ENCODE measurements at places on chromosomes 11 and 22.

DNA sequence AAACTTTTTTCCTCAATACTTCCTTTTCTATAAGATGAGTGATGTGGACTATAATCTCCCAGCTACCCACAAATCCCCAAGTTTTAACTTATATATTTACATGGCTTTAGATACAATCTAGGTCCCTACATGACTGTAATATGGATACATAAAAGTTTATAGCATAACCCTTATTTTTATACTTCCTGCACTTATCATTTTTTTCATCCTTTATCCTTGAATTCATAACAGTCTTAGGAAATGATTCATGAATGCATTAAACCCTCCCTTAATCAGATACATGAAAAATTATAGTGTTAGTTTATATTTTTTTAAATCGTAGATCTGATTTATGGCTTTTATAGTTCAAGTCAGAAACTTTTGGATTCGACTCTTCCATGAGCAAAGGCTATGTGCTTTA, 195.8 kb downstream of the MAML2 start:
- DNase-seq, result no peak

- no peak for DNase-seq
Measured at GRCh38 chr11:64629796-64630562, 39.0 kb downstream of the SLC22A12 start.

DNA sequence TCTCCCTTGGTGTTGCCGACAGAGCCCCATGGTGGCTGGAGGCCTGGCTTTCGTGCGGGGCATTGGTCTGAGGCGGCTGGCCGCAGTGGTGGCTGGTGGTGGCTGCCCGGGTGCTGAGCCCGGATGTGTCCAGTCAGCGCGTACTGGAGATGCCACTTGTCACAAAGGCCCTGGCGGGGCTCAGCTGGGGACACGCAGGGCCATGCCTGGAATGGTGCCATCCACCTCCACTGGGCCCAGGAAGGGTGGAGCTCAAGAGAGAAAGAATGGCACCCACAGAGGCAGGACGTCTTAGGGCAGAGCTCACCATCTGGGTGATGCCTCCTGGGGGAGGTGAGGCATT, 92.5 kb downstream of the CEP164 start:
- DNase-seq, result no peak

DNA sequence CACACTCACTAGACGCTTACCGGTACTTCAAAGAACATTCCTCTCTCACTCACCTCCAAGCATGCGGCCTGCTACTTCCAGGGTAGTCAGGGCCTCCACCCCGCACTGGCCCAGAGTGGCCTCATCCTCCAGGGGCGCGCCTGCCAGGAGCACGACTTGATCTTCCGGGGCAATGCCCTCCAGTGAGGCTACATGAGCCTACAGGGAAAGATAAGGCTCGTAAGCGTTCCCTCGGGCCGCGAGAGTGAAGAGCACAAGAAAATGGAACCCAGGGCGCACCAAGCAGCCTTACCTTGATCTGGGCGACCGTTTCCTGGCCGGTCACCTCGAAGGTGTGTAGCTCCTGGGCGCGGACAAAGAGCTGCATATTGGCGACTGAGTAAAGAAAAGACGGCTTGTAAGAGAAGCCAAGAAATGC, 478 bp downstream of the FAU start:
- DNase-seq, result no peak

DNA sequence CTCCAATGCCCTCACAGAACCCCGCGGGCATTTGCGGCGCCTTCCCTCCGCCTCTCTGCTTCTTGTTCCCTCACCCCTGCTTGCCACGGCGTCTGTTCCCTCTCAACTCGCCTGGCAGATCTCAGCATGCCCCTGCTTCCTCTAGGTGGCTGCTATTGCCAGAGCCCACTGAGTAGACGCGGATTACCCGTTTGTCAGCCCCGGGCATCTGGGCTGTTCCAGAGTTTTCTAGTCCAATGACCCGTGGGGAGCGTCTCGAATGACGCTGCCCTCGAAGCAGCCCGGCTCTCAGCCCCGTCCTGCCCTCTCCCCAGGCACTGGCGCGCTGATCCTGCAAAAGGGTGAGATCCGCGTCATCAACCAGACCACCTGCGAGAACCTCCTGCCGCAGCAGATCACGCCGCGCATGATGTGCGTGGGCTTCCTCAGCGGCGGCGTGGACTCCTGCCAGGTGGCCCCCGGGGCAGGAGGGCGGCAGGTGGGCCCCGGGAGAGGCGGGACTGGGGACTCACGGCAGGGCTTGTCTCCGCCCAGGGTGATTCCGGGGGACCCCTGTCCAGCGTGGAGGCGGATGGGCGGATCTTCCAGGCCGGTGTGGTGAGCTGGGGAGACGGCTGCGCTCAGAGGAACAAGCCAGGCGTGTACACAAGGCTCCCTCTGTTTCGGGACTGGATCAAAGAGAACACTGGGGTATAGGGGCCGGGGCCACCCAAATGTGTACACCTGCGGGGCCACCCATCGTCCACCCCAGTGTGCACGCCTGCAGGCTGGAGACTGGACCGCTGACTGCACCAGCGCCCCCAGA, 49.7 kb downstream of the ST14 start:
- no peak for DNase-seq

- no peak for DNase-seq
Measured at GRCh38 chr11:113242060-113242459, 72.3 kb upstream of the TTC12 start.

DNA sequence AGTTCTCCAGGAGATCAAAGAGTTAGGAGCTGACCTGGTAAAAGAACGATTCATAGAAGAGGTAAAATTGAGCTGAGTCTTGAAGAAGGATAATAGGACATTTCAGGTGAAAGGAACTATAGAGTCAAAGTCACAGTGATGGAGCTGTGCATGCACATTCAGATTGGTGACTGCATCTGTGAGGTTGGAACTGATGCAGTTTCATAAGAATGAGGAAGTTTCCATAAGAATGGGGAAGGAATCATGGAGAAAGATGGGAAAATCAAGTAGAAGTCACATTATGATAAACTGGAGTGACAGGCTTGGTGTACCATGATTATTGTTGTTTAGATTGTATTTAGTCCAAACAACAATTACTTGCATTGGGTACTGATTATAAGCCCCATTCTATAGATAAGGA, 232.2 kb downstream of the FAM76B start:
- no peak for DNase-seq

GRCh38 chr11:9017773-9018172, 14.0 kb upstream of the NRIP3 start:
- DNase-seq, result no peak

DNA sequence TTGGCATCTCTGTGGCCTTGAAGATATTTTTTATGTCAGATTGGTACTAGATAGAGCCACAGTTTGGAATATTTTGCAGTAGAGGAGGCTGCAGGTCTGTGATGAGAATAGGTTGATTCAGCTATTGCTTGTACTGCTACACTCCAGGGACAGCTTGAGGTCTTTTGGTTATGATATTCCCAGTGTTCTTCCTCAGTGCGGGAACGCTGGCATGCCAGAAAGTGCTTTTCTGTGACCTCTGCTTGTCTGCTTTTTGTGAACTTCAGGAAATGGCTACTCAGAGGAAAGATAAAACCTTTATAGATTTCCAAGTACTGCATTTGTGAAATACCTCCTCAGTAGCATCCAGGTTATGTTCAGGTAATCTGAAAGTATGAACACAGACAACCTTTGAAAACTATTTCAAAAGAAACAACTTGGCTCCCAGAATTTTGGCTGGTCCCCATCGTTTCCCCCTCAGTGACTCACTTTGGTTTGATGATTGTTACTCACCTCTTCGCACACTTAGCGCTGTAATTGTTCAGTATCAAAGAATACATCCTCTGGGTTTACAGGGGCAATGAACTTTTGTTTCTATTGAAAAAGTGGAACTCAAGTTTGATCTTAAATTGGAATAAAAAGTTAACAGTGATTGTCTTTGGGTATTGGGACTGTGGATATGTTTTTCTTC, 191.4 kb downstream of the HIPK3 start:
- DNase-seq, result no peak

- no peak for DNase-seq
Measured at GRCh38 chr11:19511413-19512183, 201.0 kb upstream of the NAV2 start.

- DNase-seq, result no peak
Measured at GRCh38 chr22:46290121-46290842, 6.4 kb upstream of the GTSE1 start.

- DNase-seq, result no peak
Measured at GRCh38 chr11:25988178-25988577, 343.8 kb upstream of the ANO3 start.

DNA sequence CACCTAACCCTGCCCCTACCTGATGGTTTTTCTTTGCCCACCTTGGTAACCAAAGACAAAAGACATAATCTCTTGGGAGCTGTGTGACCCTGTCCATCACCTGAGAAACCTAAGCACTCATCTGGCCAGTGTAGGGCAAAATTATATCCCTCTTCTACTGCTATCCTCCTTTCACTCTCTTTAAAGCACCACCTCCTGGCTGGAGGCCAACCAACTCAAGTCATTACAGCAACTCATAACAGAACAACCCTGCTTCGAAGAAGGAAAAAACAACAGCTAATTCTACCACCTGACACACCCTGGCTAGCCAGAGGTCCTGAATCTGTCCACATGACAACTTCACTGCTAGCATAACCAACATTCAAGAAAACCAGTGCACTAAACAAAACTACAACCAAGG, 45.5 kb downstream of the GAS2 start:
- DNase-seq, result no peak

DNA sequence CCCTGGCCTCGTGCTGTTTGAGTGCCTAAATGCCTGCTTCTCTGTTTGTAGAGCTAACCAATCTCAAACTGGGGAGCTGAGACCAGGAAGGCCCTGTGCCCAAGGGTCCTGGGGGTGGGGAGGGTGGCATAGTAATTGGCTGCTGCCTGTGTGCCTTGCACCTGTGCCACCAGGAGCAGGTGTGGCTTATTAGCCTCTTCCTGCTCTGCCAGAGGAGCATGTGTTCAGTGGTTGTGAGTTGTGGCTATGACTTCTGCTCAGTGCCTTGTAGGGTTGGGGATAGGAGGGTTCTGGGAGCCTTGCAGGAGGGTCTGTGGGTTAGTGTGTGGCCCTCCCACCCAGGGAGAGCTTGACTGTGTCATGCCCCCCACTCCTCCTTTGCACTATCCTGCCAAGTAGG, 109.2 kb downstream of the ZBTB16 start:
- no peak for DNase-seq

- DNase-seq, result no peak
Measured at GRCh38 chr11:57325735-57326048, 940 bp upstream of the TNKS1BP1 start.

- DNase-seq, result no peak
Measured at GRCh38 chr11:4881188-4881587, 512 bp upstream of the OR51T1 start.

DNA sequence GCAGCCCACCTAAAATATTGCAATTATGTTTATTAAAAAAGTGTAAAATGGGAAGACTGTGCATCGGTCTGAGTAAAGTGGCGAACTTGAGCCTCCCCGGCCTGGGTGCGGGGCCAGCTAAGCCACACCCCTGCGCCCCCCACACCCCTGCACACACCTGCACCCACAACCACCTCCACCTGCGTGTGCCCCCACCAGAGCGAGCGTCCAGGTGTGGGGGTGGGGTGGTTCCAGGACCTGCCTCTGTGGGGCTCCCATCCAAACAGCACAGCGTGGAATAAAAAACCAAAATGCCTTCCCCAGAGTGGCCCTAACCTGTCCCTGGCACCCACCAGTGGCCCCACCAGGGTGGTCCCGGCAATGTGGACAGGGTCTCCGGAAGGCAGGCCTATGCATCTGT, 30.1 kb upstream of the CARS1 start:
- DNase-seq, result no peak

- DNase-seq, result no peak
Measured at GRCh38 chr11:110185121-110185591, 92.0 kb downstream of the ZC3H12C start.

DNA sequence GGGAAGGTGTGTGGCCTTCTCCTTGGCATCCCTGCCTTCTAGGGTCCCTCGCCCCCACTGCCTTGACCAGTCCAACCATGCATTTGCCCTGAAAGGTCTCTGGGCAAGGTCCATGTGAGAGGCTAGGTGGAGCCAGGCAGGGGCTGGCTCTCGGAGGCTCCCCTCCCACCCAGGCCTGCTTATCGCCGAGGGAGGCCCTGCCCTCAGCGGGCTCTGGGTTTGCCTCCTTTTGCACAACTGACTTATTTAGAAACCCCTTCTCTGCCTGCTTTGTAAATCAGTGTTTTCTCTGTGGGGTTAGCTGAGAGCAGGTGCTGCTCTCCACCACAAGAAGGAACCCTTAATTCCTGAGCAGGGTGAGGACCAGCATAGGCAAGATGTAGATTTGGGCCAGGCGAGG, 47.7 kb downstream of the CD82 start:
- DNase-seq, result no peak
